ENCODE measurements at places on chromosomes 12 and 14.

GRCh38 chr12:92107621-92108131 is 38.0 kb downstream of the BTG1 start:
- DNase-seq: no peak

DNA sequence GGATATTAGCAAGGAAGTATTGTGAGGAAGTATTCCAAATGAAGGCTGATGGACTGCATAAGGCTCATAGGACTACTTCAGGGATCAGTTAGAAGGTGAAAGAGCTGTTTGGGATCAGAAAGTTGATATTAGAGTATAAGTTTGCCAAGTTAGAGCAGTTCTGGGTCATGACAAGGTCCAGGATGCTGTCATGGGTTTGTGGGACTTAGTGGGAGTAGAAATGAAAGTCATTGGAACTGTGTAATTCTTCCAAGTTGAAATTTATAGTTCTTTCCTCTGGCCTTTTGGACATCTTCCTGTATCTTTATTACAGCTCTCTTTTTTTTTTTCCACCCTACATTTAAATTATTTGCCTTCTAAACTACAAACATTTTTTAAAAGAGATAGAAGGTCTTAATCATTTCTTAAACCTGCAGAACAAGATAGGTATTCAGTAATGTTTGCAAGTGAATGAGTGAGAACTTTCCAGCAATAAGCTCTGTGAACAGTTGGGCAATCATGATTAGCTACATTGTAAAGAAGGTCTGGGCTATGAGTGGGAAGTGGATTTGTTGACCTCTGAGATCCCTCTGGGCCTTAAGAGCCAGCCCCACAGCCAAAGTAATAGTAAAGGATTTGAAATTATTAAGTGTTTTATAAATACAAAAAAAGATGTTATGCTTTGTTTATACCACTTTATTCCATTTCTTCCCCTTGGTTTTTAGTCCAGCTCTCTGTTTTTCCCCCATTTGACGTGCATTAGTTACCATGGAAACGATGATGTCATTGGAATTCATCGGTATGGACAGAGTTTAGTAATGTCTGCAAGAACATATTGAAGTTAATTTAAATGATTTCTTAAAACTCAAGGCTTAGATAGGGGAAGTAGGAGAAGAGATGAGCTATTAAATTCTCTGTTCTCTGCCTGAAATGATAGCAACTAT is 247.9 kb upstream of the ARHGAP5 start:
- DNase-seq: no peak

GRCh38 chr12:9099552-9100190 is 16.0 kb downstream of the A2M start:
- no peak for DNase-seq

- DNase-seq: no peak
Observed at GRCh38 chr12:57770734-57771133, 1.2 kb downstream of the METTL1 start.

DNA sequence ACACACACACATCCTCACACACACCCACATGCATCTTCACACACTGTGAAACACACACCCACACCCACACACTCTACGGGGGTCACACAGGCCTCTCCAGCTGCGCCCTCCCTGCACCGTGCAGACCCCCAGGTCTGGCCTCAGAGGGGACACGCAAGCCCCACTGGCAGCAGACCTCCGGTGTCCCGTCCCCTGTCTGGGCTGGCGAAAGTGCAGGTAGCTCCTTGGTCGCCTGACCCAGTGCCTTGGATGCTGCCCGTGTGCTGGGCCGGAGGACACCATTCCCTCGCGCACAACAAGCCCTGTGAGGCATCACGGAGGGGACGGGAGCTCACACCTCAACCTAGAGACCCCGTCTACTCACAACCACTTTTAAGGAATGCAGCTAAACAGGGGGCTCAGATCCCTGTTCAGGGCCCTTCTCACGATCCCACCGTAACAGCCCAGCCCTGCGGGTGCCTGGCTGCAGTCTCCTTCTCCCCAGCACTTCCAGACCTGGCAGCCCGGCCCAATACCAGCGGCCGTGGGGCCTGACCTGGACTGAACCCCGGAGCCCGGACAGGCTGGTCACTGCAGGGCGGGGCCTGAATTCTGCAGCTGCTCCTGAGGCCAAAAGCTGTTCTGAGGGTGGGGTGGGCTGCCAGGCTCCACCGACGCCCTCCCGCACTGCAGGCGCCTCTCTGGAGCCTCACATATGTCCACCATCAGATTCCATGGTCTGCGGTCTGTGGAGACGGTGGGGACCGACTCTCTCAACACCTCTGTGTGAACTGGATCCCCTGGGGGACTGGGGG is 42.1 kb upstream of the FZD10 start:
- no peak for DNase-seq

DNA sequence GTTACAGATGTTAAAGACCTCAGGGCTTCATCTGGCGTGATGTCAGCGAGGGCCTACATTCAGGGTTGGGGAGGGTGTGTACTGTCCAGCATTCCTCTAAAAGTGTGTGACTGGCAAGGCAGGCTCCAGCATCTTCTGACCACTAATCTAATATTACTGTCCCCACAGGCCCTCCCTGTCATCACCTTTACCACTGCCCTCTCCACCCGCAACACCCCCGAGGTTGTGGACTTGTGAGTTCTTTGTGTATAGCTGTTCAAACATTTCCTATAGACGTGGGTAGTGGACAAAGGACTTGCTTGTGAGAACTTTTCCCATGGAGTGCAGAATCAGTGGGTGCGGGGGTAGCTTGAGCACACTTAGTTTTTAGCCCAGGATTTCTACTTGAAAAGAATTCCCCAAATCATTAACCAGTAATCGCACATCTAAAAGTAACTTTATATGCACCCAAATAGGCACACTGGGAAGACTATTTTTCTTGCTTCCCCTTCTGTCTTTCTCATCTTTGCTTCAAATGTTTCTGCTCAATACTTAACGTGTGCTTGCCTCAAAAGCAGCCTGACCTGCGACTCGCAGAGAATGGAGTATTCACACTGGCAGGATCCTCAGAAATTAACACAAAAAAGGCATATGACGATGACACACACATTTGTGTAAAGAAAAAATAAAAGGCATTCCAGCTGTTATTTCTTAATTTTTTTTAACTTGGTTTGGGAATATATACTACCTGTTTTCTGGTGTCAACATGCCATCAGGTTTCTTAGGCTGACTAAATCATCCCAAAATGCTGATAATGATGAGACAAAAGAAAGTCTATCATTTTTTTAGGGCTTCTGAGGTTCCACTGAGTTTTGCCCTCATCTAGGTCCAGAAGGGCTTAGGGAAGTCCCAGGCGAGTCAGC is 158.4 kb upstream of the HIF1A start:
- DNase-seq: no peak

DNA sequence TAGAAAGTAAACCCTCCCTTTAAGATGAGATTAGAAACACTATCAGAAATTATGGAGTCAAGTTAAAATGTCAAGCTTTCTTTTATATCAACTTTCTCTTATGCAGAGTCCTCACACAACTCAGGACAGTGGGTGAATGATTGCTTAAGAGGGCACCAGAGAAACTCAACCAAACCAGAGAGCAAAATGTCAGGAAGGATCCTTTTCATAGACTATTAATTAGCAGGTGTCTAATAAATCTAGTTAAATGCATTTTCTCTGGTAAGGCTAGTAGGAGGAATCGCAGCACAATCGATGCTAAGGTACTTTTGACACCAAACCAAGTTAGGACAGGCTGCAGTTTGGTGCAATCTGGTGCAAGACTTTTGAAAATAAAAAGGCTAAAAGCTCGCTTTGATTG is 614.7 kb upstream of the FOXG1 start:
- no peak for DNase-seq

- no peak for DNase-seq
Observed at GRCh38 chr12:108101605-108102175, 27.4 kb upstream of the WSCD2 start.

GRCh38 chr14:32078023-32078857 is 1.1 kb downstream of the ARHGAP5 start:
- DNase-seq: no peak

- no peak for DNase-seq
Observed at GRCh38 chr14:100539766-100540140, 47.5 kb downstream of the BEGAIN start.

DNA sequence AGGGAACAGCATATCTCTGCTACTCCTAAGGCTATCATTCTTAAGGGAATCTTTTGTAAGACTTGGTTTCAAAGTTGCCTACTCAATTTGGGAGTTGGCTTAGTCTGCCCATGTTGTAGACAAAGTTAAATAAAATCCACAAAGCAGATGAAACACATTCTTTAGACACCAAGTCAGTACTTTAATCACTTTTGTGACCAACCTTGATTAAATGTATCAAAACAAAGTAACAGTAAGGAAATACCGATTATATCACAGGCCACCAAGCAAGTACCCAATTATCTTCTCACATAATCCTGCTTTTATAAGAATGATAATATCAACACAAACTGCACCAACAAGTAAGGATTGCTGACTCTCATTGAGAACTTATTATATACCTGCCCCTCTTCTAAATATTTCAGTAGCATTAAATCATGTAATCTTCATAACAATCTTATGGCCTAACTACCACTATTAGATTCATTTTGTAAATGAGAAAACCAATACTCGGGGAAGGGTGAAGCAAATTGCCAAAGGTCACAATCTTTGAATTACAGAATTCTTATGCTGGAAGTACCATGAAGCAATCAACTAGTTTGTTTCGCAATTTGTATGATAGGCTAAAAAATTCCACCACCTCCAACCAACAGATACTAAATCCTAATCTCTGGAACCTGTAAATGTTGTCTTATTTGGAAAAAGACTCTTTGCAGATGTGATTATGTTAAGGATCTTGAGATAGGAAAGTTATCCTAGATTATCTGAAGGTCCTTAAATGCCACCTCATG is 12.6 kb upstream of the DIO2 start:
- no peak for DNase-seq

GRCh38 chr12:14936224-14936861 is 2.0 kb downstream of the ERP27 start:
- no peak for DNase-seq

Measured in activated CD8-positive, alpha-beta memory T cell treated with anti-CD3 and anti-CD28 coated beads, Interleukin-2, amount 10 ng/mL, durations not matched to agents 7 days and 5 days (primary cell).